ENCODE measurements at places on chromosomes 3 and 15.

GRCh38 chr3:189103208-189103607 lies 68.6 kb upstream of the TPRG1 start:
- no peak for DNase-seq

GRCh38 chr3:143283432-143284128 lies 164.0 kb downstream of the CHST2 start:
- DNase-seq, result no peak

GRCh38 chr3:171286580-171287249 lies 173.5 kb downstream of the TNIK start:
- no peak for DNase-seq

DNA sequence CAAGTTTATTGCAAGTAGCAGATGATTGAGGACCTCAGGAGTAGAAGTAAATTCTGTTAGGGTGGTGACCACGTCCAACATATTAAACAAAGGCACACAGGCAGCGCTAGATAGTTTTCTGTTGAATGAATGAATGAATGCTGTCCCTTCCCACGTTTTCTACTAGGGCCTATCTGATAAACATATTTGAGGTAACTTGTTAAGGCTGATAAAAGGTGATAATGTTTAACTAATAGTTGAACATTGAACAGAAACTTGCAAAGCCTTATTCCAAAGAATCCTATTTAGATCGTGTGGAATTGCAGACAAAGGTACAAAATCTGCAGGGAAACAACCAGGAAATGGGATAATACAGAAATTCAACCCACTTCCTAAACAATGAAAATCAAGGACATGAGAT lies 559.5 kb upstream of the SEMA6D start:
- no peak for DNase-seq

DNA sequence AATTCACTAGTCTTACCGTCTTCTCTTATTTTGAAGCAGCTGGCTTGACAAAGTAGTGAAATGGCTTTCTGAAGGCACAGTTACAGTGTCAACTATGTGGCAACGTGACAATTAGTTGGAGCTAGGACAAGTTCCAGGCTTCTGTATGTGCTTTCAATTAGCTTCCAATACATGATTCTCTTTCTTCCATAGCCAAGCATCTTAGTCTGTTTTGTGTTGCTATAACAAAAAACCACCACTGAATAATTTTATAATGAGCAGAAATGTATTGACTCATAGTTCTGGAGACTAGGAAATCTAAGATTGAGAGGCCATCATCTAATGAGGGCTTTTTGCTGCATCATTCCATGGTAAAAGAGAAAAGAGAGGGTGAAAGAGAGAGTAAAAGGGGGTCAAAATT lies 365.1 kb upstream of the PLSCR5 start:
- DNase-seq, result no peak

DNA sequence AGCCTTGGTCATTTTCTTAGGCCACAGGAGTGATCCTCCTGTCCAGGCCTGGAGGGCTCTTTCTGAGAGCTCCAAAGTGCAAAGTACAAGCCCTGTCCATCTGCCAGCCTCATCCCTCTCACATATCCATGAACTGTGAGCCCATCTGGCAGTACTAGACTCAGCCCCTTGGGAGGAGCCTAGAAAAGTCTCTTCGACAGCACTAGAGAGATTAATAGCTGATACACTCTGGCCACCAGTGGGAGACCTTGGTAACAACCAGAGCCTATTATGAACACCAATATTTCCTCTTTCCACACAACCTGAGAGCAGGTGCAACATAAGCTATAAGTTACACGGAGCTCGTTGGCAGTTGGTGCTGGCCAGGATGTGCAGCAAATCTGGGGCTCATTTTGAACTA lies 59.5 kb upstream of the DCLK3 start:
- DNase-seq, result no peak

- DNase-seq, result peak; percentile 28
Measured at GRCh38 chr3:79414806-79415205, 353.0 kb downstream of the ROBO1 start.

DNA sequence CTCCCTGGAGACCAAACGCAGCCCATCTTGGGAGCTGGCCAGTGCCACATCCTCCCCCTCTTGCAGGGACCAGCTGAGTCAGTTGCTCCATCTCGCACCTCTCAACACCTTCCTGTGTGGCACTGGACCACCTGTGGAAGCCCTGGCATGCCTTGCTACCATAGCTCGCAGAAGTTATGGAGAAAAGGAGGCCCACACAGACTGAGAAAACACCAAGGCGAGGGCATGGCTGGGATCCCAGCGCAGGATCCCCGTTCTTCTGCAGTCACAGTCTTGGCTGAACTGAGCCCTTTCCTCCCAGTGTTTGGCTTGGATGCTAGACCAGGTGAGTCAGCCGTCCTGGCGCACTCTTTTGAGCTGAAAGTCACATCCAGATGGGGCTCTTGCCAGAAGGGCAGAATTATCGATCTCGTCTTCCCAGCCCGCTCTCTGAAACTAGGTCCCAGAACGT lies 46.9 kb downstream of the CHRD start:
- DNase-seq, result no peak

DNA sequence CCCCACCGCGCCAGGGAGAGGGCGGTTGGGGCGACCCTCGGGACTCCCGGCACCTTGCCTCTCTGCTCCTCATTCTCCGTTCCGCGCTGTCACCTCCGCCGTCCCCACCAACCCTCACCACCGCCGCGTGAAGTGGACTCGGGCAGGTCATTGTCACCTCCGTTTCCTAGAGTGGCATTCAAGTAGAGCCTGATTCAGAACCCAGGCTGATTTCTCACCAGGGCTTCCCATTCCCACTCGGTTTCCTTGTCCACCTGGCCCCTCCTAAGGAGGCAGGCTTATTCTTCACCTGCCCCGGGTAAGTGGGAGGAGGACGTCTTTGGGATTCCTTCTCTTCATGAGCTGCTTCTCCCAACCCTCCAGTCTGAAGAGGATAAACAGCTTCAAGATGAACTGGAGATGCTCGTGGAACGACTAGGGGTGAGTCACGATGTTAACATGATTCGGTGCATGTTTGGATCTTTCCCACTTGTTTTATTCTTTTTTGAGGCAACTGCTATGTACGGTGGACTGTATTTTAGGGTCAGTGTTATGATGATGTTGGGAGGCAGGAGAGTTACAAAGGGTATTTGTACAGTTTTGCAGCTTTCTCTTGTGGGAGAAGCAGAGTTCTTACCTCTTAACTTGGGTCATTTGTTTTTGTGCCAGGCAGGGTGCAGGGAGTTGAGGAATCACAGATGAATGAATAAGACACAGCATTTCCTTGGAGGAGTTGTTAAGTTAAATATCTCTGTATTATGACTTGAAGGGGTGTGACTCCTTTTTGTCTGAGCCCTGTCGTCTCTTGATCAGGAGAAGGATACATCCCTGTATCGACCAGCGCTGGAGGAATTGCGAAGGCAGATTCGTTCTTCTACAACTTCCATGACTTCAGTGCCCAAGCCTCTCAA lies 692 bp downstream of the PSMD2 start:
- no peak for DNase-seq

- no peak for DNase-seq
Measured at GRCh38 chr3:180911876-180912303, 580 bp upstream of the FXR1 start.

DNA sequence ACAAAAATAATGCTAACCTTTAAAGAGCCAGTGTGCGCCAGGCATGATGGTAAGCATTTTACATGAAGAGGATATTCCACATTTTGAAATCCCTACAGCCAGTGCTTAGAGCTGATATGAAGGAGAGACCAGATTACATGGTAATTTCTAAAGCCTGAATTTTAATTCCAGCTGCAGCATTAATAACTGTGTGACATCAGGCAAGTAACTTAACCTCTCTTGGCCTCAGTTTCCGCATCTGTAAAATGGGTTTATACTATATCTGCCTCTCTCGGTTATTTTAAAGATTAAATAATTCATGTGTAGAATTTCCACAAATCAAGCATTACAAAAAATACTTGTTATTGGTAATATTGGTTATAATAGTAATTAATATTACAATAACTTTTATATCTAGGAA lies 165.4 kb downstream of the UACA start:
- DNase-seq, result no peak

DNA sequence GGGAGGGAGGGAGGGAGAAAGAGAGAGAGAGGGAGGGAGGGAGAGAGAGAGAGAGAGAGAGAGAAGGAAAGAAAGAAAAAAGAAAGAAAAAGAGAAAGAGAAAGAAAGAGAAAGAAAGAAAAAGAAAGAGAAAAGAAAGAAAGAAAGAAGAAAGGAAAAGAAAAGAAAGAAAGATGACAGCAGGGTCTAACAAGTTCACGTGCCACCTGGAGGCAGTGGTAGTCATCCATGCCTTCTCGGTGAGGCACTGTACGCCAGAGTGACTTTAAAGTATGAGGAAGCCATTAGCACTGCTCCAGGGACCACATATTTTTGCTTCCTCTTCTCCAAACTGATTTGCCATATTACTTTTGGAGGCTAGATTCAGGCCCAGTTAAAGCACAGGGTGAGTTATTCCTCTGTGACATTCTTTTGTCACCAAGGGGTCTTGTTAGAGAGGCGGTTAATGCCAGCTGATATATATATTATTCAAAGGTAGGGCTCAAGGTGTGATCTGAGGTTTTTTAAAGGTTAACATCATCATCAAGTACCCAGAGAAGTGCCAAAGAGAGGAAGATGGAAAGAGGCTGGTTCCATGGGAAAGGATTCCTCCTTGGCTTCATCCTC lies at the start of gene HTR3D:
Gene HTR3D (plus strand): TSS at position 556 of the 606 bp plus-strand sequence. CDS start 0 bp downstream, at position 556.
- DNase-seq, result no peak

GRCh38 chr15:67915461-67916374 lies 75.9 kb upstream of the RNU6-1 start:
- DNase-seq, result no peak
